ENCODE measurements at places on chromosomes 2 and 18.

GRCh38 chr2:149019768-149020167 is 18.7 kb upstream of the LYPD6B start:
- no peak for DNase-seq

- no peak for DNase-seq
Observed at GRCh38 chr2:29372185-29372584, 257.0 kb downstream of the CLIP4 start.

- no peak for DNase-seq
Observed at GRCh38 chr2:230447455-230448451, 31.8 kb downstream of the SP100 start.

- DNase-seq, result no peak
Observed at GRCh38 chr2:132419941-132420340, 3.3 kb downstream of the GPR39 start.

DNA sequence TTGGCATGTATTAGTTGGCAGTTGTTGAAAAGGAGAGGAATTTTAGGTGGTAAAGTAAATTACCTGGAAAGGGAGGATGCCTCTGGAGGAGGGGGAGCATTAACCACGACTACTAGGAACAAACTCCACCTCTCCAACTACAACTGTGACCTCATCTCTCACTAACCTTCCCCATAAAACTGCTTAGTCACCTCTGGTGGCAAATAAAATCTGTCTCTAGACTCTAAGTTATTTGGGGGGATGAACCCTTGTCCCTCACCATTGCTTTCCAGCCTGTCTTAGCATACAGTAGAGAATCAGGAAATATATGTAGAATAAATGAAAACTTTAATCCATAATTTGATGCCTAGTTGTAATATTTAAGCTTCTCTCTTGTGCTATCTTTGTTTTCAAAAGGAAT is 27.6 kb upstream of the MYO1B start:
- DNase-seq, result no peak

DNA sequence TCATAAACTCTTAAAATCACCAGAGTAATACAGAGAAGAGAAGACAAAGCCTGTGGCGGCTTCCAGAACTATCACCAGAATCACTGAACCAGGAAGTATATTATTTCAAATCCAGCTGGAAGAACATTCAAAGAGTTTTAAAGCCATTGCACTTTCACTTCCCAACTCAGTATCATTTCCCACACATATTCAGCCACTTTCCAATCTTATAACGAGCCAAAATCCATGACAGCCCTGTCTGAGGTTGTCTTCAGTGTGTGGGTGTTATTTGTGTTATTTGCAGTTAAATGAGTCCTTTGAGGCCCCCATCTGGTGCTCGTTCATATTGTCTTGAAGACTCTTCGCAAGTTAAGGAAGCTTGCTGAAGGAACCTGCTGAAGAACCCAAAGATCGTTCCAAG is 559.9 kb downstream of the TSN start:
- DNase-seq, result no peak

- DNase-seq, result no peak
Observed at GRCh38 chr18:79780547-79780946, 17.2 kb upstream of the KCNG2 start.

DNA sequence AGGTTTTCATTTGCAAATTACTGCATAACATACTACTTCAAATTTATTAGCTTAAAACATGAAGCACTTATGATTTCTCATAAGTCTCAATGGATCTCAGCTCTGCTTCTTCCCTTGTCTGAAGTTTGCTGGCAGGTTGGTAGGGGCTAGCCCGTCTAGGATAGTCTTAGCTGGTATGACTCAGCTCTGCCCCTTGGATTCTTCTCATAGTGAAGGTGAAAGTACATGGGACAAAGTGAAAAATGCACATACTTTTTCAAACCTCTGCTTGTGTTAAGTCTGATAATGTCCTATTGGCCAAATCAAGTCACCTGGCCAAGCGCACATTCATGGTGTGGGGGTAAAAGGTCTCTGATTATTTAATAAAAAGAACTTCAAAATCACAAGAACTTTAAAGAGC is 184.8 kb upstream of the VWC2L start:
- no peak for DNase-seq
